HAP-1 (cell line): ENCODE measurements at places on chromosomes 11 and 22.
A peak's percentile ranks its signal among the peaks of the same experiment; 100 is the strongest.

- no peak for DNase-seq
Measured at GRCh38 chr11:112012874-112013273, 12.3 kb upstream of the DLAT start.

- DNase-seq: no peak
Measured at GRCh38 chr11:65851083-65851579, 6.8 kb downstream of the CFL1 start.

GRCh38 chr11:12091956-12092558 is 18.3 kb upstream of the MICAL2 start:
- DNase-seq: no peak

DNA sequence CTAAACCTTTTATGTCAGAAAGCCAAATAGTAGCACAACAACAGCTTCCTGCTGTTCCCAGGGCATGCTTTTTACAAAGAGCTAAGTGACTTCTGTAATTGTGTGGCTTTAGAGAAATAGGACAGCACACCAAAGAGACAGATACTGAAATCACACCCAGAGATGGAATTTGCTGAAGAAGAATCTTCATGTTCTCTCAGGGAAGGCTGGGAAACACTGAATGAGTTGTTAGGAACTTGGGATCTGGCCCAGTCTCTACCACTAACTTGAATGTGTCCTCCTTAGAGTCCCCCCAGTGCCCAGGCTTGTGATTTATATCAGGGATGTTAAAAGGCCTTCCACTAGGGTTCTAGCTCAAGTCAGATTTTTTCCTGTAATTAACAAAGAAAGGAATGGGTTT is 175.2 kb downstream of the DBX1 start:
- DNase-seq: no peak

GRCh38 chr11:101195294-101195693 is 65.7 kb upstream of the PGR start:
- DNase-seq: no peak

DNA sequence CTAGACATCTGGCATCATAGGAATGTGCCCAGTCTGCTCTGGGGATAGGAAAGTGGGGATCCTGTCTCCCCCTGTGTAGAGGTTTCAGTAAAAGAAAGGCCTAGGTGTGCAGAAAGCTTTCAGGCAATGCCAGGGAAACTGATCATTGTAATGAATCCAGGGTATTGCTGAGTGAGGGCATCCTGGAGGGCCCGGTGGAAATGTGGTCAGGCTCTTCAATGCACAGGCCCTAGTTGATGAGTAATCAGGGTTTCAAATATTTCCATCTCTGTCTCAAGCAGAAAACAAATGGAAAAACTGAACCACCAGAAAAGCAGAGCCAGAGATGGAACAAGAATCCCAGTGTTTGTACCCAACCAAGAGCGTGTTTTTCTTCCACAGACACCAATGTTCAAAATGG is 2.0 kb downstream of the CD3E start:
- DNase-seq: no peak

DNA sequence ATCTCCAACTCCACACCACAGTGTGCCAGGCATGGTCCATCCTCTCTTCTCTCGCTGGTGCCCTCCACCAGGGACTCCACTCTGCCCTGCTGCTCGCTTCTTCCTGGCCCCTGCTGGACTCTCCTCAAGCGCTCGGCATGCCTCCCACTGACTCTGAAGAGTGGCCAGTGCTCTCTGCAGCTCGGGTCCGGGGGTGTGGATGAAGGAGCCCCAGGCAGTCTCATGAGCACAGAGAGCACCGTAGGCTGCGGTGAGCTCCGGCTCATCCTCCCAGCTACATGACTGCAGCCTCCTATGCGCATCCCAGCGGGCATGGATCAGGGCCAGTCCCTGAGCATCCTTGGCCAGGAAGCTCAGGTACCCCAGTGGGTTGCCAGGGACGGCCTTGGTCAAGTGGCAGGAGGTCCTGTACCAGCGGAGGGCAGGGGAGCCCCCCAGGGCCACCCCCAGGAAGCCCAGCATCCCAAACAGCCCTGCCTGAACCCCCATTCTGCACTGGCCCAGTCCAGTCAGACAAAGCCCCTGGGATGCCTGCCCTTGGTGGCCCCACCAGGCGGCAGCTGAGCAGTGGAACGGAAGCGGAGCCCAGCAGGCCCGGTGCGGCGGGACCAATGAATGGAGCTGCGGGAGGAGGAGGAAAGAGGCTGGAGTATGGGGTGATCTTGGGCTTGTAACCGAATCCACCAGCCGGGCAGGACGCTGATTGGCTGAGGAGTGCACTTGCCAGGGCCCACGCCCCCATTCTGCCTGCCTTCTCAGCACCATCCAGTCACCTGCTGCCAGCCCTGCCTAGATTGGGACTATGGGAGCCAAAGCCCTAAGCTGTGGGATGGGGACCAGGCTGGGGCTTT is at the start of gene PLA2G3:
Gene PLA2G3, minus strand, starts transcription at position 643 of the 851 bp plus-strand sequence. Its CDS starts 154 bp downstream, at position 489.
- DNase-seq: peak; percentile 69

- no peak for DNase-seq
Measured at GRCh38 chr11:112002491-112003216, 22.6 kb upstream of the DLAT start.

DNA sequence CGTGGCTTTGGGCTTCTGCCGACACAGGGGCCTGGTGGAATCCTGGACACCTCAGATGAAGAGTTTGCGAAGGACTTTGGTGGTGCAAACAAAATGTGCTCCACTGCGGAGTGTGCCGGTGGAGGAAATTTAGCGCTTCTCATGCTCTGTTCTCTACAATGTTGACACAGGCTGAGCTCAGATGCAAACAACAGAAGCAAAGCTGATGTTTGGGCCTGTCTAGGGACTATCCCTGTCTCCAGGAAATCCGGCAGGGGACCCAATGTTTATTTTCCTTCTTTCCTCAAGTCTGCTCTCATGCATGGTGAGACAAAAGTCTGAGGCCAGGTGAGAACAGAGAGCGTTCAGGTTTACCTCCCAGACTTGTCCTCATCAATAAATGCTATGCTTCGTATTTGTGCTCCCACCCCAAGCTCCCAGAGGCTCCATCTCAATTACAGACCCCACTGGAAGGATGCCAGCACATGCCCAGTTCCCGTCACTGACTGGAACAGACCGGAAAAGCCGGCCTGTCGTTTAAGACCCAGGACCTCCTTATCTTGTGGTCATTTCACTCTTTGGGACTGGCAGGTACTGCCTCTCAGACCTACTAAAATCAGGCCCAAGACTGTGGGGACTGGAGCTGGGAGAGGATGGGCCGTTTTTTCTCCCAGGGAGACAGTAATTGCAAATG is 105.7 kb upstream of the B3GAT1 start:
- no peak for DNase-seq

DNA sequence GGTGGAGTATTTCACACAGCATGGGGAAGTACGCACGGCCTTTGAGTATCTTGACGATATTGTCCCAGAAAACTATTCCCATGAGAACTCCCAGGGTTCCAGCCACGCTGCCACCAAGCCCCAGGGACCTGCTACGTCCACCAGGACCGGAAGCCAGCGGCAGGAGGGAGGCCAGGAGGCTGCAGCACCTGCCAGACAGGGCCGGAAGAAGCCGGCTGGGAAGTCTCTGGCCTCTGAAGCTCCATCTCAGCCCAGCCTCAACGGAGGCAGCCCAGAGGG is 32.6 kb downstream of the IGHMBP2 start:
- no peak for DNase-seq

- no peak for DNase-seq
Measured at GRCh38 chr11:116272181-116272789, 500.5 kb downstream of the BUD13 start.

DNA sequence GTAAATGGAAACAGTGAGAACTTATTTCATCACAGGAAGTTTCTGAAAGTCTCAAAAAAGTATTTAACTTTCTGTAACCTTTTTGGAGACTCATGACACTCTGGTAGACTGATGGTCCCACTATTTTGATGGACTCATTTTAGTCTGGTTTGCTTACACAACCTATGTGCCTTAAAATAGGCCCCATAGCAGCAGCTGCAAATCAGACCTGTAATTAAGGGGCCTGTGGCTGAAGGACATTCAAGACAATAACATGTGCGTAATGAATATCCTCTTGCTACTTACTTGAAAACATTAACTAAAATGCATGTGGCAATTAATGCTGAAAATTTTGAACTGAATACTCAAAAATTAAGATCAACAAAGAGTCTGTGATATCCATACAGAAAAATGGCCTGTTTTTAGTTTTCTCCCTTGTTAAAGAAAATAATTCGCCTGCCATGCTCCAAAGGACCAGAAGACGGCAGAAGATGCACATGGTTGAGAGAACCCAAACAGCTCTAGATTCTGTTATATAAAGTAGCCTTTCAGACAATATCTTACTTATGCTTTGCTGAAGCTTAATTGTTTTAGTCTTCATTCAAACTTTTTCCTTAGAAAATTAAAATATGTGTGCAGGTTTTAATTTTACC is 568.5 kb downstream of the KCNA4 start:
- DNase-seq: no peak

DNA sequence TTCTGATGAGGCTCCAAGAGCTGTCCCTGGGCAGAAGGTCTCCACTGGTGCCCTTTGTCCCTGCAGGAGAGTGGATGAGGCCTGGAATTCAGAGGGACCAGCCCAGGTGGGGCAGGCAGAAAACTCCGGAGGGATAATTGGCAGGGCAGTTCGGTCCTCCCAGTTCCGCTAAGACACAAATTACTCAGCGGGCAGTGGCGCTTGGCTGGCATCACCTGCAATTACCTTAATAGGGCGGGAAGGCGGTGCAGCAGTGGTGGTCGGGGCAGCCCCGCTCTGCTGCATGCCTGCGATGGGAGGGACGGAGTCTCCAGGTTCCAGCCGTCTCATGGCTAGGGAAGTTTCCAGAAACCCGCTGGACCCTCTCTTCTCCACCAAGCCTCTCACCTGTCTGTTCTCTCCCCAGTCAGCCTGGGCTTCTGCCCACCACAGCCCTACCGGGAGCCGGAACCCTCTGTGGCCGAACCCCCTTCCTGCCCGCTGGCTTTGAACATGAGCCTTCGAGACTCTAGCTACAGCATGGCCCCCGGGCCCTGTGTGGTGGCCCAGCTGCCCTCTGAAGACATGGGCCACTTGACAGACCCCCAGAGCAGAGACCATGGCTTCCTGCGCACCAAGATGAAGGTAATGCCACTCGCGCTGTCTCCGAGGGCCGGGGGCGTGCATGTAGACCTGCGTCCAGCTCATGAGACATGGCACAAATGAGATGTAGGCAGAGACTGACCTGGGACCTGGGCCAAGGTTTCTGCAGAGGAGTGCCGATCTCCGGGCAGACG is 7.0 kb downstream of the OVOL1 start:
- DNase-seq: no peak

GRCh38 chr22:49423125-49423650 is 404.5 kb downstream of the BRD1 start:
- no peak for DNase-seq

- no peak for DNase-seq
Measured at GRCh38 chr22:47035425-47035881, 273.0 kb downstream of the TBC1D22A start.

DNA sequence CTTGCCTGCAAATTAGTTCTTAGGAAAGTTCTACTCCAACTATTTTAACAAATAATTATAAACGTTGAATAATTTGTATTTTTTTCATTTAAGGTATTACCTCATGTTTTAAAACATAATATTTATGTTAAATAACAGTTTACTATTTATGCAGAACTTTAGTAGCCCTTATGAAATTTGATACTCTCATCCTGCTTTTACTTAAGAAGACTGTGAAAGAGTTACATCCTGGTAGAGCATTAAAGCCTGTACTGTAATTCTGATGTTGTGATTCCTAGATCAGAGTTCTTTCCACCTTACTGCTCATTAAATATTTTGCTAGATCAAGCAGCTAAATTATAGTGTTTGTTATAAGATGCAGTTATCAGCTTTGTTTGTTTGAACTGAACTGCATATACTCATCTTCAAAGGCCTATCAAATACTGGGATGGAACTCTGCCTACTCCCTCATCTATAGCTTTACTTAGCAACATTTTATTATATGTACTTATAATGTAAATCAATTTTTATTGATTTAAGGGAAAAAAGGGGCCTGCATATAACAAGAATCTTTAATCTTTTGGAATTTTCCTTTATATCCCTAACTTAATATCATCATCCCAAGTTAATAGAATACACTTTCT is 304.2 kb downstream of the DYNC2H1 start:
- DNase-seq: no peak

- DNase-seq: no peak
Measured at GRCh38 chr11:131916638-131917037, 546.2 kb downstream of the NTM start.

GRCh38 chr22:33908171-33909074 is 11.9 kb downstream of the LARGE1 start:
- DNase-seq: no peak

- no peak for DNase-seq
Measured at GRCh38 chr11:71996946-71997345, 1.8 kb upstream of the IL18BP start.

GRCh38 chr11:46451759-46452158 is 60.2 kb upstream of the CHRM4 start:
- no peak for DNase-seq

- DNase-seq: no peak
Measured at GRCh38 chr11:36419791-36420424, 90.2 kb downstream of the TRAF6 start.

- no peak for DNase-seq
Measured at GRCh38 chr11:60790726-60791125, 5.6 kb downstream of the MS4A10 start.

GRCh38 chr22:43310311-43310710 is 32.9 kb downstream of the SCUBE1 start:
- DNase-seq: no peak

DNA sequence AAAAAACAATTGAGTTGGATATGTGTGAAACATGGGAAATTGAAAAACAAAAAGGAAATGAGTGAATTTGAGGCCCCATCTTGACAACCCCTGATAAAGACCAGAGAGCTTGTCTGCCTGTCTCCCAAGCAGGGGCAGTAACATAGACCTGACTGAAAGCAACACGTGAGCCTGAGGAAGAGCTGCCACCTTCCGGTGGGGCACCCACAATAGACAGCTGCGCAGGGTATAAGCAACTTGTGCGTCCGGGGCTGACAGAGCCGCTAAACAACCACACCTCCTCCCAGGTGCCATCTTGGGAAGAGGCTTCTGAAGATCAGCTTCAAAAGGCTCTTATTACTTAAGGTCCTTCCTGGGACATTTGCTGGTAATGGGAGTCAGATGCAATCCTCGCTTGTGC is 166.8 kb downstream of the NTM start:
- DNase-seq: no peak

DNA sequence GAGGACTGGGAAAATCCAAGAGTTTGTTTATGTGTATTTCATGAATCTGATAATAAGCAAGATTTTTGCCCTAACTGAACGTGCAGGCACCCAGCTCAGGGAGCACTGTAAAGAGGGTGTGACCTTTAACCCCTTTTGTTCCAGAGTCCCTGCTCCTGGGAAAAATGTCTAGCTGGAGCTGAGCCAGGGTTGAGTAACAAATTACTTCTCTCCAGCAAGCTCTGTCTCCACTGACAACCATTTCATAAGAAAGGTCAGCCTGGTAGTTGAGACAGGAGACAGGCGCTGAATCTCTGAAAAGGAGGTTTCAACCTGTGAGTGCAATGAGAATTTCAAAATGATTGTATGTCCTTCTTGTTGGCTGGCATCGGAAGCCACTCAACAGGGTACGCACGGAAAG is 156.4 kb upstream of the NARS2 start:
- no peak for DNase-seq

GRCh38 chr22:23826510-23827350 is 12.1 kb downstream of the DERL3 start:
- no peak for DNase-seq
